ENCODE measurements at places on chromosomes 6 and 20.

- DNase-seq: no peak
These were observed 50.6 kb upstream of the IFNGR1 start for GRCh38 chr6:137269803-137270202.

- no peak for DNase-seq
These were observed 23.8 kb upstream of the TLDC2 start for GRCh38 chr20:36852187-36852586.

DNA sequence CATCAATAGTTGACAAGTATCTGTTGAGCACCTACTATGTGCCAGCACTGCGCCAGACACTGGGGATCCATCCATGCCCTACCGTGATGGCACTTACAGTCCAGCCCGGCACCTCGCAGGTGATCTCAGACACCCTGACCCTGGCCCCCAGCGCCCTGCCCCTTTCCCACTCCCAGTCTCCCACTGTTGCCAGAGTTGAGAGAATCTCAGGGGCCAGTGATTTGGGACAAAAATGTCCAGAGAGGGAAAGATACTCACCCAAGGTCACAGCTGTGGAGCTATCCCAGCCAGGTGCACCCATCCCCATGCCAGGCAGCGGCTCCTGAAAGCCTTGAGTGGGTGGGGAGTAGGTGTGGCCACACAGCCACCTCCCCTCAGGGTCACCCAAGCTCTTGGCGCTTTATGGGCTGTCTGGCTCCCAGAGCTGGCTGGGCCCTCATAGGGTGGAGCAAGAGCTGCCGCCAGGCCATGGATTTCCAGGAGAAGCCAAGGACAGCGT is 3.3 kb downstream of the PI16 start:
- DNase-seq: no peak

DNA sequence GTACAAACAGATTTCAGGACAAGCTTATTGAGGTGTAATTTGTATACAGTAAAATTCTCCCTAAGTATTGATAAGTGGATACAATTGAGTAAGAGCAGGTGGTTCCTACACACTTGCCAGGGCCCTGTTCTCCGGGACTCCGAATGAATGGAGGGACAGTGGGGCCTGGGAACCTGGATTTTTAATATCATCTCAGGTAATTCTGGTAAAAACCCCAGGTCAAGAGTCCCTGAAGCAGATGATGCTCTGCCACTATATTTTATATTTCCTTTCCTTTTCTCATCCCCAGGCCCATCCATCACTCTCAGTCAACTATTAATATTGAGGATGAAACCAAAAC is 104.9 kb downstream of the FYN start:
- no peak for DNase-seq

DNA sequence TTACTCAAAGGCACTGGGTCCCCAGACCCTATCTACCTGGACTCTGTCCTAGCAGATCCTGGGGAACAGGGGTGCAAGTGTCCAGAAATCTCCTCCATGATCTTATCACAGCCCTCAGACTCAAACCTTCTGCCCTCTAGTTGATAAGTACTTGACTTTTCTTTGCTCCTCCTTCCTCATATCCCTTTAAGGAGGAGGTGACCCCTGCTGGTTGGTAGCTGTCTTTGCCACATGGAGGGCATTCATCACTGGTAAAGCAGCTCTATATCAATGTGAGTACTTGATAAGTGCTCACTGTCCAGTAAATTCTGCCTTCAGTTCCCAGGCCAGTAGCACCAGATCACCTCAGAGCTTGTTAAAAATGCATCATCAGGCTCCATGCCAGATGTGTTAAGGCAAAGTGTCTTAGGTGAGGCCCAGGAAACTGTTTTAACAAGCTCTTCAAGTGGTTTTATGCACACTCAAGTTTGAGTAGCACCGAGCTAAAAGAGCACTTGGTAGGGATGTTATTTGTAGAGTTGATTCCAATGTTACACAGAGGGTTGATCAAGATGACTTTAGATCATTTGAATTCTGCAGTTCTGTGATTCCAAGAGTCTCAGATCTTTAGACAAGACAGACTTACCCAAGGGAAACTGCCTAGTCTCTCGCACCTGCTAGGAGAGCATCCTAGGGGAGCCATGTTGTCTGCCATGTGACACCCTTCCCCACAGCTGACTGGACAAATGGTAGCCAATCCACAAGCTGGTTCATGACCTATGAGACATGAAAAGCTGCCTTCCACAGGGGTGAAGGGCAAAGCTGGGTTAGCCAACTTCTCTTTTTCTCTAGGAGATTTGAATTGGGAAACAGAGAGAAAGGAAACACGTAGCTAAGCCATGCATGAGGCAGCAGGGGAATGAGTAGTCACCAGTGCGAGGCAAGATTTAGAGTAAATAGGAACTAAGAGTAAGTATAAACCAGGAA is 18.6 kb downstream of the TREML2 start:
- DNase-seq: peak; percentile 69

Measured in muscle of leg (tissue), 16 donors.